ENCODE measurements at places on chromosomes 16 and 17. TPM values are rescaled to one million over a fixed set of nuclear protein-coding genes. Genes with fewer than 3 reads are reported as not detected.

The NUPR1 gene
- not detected for total RNA-seq

The TMEM238L gene
- total RNA-seq = not detected

The CSH1 gene
- total RNA-seq = not detected

DNA sequence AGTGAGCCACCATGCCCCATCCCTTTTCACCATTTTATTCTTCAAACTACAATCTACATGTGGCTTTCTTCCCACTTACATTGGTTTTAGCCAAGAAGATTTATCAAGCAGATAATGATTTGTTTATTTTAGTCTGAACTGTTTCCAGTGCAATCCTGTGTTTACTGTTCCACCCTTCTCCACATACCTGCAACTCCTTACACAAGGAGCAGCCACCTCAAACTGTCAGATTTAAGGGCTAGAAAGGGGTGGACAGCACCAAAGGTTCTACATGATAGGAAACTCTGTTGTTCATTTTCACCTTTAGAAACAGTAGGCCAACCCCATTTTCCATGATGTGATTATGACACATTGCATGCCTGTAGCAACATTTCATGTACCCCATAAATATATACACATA, 1.9 kb downstream of the RUNDC1 start:
- DNase-seq = no peak

- DNase-seq = no peak
These were observed 26.3 kb downstream of the ZC3H18 start for GRCh38 chr16:88596483-88596882.

DNA sequence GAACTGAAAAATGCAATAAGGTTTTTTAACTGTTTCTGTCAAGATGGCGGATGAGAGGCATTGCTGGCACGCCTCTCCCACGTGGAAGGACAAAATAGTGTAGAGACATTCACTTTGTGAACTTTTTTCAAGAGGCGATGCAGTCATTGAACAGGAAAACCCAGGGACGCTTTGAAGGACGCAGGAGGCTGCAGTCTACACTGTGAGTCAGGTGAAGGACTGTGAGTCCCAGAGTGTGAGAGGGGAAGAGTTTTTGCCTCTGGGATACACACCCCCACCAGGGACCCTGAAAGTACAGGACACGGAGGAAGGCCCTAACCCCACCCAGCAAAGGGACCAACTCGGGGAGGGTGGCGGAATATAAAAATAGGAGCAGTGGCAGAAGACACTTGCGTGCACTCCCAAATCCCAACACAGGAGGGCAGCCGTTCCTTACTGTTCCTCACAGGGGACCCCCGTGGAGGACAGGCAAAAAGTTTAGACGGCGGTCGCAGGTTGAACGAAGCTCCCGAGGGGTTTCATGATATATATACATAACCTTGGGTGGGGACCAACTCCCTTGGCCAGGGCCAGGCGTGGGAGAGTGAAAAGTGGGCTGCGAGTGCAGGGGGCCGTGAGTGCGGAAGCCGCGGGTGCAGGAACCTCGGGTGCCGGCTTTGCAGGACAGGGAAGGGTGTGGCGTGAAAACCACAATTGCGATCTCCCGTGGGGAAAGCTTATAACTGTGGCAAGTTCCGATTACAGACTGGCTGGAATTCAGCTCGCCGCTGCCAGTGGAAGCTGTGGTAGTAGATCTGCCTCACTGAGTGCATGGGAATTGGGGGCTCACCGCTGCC, 82.0 kb upstream of the ALOX12 start:
- DNase-seq = peak; percentile 82

DNA sequence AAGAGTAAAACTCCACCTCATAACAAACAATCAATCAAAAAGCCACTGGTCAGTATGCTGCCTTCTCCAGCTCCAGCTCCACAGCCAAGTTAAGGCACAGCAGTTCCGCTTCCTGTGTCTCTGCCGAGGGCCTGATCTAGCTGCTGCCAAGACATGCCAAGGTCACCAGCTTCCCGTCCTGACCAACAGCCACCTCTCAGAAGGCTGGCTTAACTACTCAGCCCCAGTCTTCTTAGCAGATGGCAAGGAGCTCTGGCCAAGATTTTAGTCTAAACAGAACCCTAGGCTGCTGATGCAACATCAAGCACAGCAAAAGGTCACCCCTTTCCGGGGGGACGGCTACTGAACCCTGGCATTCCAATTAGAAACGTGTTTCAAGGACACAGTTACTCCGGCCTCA, 17.7 kb upstream of the MNT start:
- no peak for DNase-seq

GRCh38 chr17:1286379-1287106, 7.1 kb downstream of the TRARG1 start:
- no peak for DNase-seq

GRCh38 chr16:87734644-87735043, 31.1 kb downstream of the KLHDC4 start:
- DNase-seq = no peak

- DNase-seq = no peak
These were observed 2.0 kb upstream of the HSD17B2 start for GRCh38 chr16:82033006-82033405.

GRCh38 chr16:4198816-4199215, 43.1 kb downstream of the SRL start:
- DNase-seq = no peak

- peak; percentile 91 for DNase-seq
These were observed 12.3 kb downstream of the GPR142 start for GRCh38 chr17:74379495-74380085.

DNA sequence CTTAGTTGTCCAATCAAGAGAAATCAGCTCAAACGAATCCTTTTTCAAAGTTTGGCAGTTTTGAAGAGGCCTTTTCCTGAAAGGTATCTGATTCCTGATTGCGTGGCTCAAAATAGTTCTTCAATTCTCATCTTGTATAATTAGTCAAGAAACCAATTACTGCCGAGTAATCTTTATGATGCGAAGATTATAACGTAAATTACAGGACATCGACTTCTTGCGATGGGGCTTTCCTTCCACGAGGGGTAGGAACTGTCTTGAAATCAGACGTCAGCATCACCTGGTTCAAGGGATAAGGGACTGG, 644 bp upstream of the ARL2BP start:
- no peak for DNase-seq

DNA sequence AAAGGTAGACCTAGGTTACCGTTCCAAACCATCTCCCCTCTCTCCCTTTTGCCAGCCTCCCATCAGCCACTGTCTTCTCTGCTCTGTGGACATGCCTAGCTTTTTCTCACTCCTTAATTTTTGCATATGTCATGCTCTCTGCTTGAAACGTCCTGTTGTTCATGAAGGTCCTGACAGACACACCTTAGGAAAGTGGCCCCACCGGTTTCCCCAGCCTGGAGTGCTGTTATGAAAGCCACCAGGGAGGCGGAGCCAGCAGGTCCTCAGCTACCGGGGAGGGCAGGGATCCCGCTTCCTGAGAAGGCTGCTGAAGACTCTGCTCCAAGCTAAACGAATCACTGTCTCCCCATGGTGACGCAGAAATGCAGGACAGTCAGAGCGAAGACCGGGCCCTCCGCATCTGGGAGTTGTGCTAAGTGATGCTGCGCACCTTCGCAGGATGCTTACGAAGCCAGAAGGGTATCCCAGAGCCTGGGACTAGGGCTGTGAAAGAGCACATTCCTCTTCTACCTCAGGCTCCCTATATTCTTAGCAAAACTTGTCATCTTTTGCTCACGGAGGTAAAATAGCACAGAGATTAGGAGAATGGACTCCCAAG, 2.3 kb upstream of the SLC16A11 start:
- no peak for DNase-seq

DNA sequence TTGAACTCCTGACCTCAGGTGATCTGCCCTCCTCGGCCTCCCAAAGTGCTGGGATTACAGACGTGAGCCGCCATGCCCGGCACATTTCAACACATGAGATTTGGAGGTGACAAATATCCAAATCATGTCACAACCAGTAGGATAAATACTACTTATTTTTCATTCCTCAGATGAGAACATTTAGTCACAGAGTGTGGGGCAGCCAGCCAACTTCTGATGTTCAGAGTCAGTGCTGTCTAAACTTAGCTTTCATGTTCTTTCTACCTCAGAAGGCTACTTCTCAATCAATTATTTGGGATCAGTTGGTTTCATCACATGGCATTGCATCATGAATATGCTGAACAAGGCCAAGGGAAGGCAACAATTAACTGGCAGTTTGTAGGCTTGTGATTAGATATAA, 134.5 kb downstream of the CDH13 start:
- peak; percentile 67 for DNase-seq

DNA sequence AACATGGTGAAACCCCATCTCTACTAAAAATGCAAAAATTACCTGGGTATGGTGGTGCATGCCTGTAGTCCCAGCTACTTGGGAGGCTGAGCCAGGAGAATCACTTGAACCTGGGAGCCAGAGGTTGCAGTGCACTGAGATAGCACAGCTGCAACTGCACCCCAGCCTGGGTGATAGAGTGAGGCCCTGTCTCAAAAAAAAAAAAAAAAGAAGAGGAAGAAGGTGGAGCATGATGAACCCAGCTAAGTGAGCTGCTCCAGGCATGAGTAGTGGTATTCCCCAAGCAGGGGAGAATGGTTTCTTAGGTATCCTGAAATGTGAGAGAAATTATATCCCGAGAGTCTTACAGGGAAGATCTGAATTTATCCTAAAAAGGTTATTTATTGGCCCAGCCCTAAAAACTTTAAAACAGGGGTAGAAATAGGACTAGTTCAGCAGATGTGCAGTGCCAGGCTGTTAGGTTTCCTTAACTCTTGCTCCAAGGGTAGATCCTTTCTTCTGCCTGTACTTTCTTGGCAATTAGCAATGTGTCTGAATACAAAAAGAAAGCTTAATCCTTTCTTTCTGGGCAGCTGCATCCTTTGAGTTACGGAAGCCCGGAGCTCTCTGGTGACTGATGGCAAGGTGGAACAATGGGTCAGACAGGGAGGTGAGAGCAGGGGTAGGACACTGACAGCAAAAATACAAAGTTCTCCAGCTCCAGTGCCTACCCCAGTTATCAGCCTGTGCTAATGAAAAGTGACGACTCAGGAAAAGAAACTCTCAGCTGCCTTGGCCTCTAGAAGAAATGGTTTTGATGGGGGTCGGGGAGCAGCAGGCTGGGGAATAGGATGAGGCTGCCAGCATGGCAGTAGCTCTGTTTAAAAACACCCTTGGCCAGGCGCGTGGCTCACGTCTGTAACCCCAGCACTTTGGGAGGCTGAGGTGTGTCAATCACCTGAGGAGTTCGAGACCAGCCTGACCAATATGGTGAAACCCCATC, 36.5 kb upstream of the TOB1 start:
- DNase-seq = no peak

DNA sequence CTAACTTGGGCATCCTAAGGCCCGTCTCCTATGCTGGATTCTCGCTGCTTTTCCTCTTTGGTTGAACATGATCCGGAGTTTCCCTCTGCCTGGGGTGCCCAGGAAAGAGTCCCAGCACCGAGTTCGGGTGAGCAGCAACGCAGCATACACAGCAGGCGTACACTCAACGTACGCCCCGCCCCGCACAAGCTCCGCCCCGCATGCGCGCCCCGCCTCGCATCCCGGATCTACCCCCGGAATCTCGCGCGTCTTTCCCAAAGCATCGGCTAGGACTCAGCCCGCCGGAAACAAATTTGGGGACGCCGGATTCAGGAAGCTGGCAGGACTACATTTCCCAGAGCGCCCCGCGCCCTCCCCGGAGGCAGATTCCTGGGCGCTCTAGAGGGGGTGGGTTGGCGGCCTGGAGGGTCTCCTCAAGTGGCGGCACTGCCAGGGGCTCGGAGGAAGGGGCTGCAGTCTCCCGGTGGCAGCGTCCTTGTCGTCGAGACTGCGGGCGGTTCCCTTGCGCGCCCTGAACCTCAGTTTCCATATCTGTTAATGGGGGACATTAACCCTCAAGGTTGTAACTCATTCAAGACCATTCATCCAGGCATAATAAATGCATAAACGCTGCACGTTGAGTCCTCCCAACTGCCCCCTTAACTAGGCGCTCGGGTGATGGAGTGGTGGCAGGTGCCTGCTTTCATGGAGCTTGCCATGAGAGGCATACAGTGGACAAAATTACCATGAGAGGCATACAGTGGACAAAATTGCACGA, 1.8 kb upstream of the ZNF500 start:
- peak; percentile 98 for DNase-seq

DNA sequence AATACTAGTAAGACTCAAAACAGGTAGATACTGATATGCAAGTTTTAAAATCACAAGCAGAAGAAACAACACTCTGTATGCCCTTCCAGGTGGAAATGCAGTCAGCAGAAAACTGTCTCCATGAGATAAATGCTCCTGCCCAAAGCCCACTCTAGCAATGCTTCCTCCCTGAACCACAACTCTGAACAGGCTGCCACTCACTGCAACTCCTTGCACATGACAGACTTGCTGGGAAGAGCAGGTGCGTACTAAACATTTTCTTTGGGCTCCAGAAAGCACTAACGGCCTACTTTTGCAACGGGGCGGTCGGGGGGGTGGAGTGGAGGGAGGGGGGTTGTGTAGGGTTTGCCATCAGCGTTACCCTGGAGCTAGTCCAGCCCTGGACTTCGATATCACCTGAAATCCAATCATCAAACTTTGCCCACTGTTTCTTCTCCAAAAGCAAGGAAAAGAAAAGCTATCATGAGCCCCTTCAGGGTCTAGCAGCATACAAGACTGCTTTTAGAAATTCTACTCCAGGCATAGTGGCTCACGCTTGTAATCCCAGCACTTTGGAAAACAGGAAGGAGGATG, 46.1 kb downstream of the ANKRD11 start:
- DNase-seq = no peak

Measured in cardiac muscle cell (in vitro differentiated cells and primary cell).